ENCODE measurements at places on chromosomes 4 and X.

GRCh38 chrX:24081661-24082154 is 27.0 kb downstream of the EIF2S3 start:
- peak; percentile 21 for DNase-seq

GRCh38 chr4:19583827-19584569 is 667.7 kb upstream of the SLIT2 start:
- DNase-seq: no peak

- no peak for DNase-seq
Observed at GRCh38 chrX:136954930-136955329, 74.4 kb upstream of the RBMX start.

DNA sequence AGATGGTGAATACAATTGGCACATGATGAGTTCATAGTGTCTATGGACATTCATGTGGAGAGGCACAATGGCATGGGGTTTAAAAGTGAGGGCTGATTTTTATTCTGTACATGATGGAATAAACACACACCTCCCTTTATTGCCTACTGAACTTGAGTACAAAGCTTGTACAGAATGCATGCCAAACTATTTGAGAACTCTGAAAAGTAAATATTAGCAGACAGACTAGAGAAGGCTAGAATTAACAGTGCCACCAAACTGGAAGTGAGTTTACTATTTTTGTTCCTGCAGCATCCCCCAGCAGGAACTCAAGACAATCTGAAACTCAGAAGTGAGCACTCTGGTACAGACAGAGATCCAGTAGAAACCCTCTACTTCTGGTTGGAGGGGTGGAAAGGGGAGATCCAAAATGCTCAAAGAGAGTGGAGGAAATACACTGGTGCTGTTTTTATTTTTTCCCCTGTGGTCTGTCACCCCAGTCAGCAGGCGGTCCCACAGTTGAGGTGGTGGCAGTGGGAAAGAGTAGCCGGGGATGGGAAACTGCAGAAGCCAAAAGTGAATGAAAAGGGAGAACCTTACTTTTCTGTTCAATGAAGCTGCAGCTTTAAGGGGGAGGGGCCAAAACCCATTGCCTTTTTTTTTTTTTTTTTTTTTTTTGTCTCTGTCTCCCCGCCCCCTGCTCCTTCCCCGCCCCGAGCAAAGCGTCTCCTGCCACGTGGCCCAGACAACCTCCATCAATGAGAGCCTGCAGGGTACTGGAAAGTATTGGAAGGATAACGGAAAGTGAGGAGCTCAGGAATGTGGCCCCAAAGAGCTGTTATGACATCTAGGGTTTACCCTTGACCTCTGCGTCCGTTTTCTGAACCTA is 20.5 kb downstream of the AKAP4 start:
- no peak for DNase-seq

GRCh38 chrX:23742697-23743622 is at the start of gene ACOT9:
ACOT9 (minus strand) TSS chrX:23743276; CDS start chrX:23743144, 132 bp downstream.
- peak; percentile 48 for DNase-seq

DNA sequence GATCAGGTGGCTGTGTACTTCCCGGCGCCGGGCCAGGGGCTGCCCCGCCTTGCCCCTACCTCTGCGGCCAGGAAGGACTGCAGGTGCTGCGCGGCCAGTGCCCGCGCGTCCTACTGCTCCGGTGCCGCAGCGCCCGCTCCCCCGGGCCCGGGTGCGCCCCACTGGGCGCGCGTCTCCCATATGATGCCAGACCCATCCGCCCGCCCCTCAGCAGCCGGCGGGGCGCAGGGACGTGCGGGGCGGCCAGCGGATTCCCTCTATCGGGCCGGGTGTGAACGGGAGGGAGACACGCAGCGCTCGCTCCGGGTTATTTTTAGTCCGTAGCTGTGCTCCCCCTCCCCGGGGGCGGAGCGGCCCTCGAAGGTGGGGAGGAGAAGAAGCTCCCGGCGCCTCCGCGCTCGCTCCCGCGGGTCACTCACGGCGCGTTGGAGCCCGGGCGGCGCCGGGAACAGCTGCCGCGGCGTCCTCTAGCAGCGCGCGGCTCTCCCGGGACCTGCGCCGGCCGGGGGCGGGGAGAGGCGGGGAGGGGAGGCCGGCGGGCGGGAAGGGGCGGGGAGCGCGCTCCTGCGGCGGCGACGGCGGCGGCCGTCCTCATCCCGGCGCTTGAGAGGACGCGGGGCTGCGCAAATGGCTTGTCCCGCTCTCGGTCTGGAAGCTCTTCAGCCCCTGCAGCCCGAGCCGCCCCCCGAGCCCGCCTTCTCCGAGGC is 103.6 kb downstream of the UCHL1 start:
- peak; percentile 49 for DNase-seq

GRCh38 chrX:40973619-40974018 is 111.6 kb upstream of the USP9X start:
- DNase-seq: no peak

GRCh38 chrX:44155126-44155525 is 181.9 kb upstream of the NDP start:
- no peak for DNase-seq

GRCh38 chrX:69029771-69030170 is 135.5 kb downstream of the PJA1 start:
- DNase-seq: no peak

DNA sequence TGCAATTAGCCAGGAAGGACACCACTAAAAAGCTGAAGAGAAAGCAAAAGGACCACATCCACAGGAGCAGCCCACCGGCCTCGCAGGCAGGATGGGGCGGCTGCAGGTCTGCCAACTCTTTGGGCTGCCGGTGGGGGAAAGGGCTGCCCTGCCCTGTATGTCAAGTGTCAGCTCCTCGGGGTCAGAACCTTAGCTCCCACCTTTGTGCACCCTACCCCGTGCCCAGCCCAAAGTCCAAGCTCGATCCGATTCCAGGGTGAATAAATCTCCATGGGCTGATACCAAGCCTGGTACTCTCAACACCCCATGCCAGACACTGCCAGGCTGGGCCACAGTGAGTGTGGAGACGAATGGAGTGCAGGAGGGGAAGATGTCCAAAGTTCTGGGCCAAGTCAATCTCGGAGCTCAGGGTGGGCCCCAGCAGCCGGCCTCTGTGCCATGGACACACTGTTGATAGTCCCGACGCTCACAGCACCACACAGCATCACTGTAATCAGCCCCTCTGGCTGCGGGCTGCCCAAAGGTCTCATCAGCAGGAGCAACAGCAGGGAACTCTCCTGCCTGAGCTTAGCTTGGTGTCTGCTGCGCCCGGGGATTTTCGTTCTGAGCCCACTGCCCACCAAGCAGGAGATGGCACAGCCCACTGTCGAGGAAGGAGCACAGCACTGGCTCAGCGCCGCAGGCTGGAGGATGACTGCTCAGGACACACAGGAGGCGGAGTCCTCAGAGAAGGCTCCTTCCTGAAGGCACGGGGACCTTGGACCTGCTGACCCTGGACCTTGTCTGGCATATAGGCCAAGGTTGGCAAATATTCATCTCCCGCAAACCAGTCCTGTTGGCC is 84.4 kb downstream of the JAKMIP1 start:
- DNase-seq: no peak

- no peak for DNase-seq
Observed at GRCh38 chrX:13852001-13852695, 35.3 kb upstream of the GPM6B start.

- no peak for DNase-seq
Observed at GRCh38 chr4:151439320-151439719, 30.3 kb downstream of the FHIP1A start.

DNA sequence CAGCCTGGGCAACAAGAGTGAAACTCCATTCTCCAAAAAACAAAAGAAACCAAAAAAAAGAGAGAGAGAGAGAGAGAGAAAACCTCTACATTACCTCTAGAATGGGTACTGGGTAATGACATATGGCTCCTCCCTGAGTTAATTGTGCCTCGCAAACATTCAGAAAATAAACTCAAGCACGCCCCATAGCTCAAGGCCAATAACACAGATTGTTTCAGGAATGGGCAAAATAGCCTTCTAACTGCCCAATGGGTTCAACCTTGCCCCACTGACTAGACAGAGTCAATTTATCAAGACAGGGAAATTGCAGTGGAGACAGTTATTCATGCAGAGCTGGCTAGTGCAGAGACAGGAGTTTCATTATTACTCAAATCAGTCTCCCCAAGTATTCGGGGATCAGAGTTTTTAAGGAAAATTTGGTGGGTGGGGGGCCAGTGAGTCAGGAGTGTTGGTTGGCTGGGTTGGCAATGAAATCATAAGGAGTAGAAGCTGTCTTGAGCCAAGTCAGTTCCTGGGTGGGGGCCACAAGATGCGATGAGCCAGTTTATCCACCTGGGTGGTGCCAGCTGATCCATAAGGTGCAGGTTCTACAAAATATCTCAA is 25.1 kb downstream of the NIPAL1 start:
- DNase-seq: no peak

GRCh38 chrX:148371291-148371690 is 129.1 kb upstream of the AFF2 start:
- no peak for DNase-seq

DNA sequence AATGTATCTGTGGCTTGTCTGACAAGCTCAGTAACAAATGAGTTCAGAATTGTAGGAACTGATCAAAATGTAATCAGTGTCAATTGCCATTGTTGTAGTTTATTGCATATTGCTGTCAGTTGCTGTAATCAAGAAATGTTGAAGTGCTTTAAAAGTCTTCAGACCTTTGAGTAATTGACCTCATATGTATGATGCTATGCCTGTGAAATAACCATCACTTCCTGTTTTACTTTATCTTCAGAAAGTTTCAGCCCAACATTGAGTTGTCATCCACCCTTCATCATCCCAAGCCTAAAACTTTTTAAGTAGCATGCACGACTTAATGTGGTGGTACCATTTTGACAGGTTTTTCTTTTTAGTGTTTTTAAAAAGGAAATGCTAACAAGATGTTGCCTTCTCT is 212.4 kb downstream of the ARHGAP10 start:
- DNase-seq: no peak

DNA sequence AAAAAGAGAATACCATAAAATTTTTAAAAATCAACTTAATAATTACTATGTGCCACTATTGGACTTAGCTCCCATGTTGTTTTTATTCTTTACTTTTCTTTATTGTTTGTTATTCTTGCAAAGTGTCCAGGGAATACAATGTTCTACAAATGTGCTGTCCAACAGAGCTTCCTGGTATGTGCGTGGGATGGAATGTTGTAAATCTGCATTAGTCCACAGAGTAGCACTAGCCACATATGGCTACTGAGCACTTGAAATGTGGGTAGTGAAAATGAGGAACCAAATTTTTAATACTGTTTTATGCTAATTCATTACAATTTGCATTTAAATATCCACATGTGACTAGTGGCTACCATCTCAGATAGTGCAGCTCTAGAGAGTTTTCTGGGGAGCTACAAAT is 14.3 kb upstream of the CORIN start:
- DNase-seq: no peak

DNA sequence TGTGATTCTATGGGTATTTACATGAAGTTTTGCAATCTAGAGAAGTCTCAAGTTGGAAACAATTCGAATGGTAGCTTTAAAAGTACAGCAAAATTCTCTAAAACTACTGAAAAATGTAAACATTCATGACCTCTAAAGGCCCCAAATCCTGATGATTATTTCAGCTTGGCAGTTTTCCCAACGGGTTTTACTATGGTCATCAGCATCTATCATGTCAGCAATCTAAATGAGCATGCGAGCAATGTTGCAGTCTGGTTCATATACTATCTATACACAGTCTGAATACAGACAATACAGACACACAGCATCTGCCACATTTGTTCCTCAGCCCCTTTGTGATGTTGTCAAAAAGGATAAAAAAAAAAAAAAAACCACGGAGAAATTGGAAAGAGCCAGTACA is 790.3 kb upstream of the HTR2C start:
- no peak for DNase-seq

DNA sequence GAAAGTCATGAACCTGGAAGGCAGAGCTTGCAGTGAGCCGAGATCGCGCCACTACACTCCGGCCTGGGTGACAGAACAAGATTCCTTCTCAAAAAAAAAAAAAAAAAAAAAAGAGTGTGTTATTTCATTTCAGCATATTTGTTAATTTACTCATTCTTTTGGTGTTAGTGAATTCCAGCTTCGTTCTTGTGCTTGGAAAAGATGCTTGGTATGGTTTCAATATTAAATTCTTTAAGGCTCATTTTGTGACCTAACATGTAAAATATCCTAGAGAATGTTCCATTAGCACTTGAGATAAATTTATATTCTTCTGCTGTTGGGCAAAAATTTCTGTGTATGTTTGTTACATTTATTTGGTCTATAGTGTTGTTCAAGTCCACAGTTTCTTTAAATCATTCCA is 66.8 kb downstream of the SPIN3 start:
- no peak for DNase-seq

GRCh38 chr4:164221631-164222030 is 532.3 kb upstream of the SMIM31 start:
- no peak for DNase-seq

- DNase-seq: no peak
Observed at GRCh38 chr4:21092531-21092930, 392.3 kb downstream of the PACRGL start.

DNA sequence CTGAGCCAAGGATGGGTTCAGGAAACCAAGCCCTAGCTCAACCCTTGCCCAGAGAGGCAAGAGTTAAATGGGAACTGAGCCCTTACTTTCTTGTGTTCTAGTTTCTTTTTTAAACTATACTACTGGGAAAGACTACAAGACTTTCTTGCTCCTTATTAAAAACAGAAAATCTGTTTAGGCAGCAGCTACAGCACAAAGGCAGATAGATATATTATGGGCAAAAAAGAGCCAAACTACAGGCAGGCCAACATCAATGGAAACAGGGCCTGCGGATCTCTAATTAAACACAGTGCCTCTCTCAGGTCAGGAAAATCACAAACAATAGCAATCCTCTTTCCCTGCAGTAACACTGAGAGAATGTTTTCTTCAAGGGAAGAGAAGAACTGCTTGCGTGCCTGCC is 226.0 kb downstream of the LDB2 start:
- DNase-seq: no peak

- no peak for DNase-seq
Observed at GRCh38 chrX:36436361-36436760, 516.8 kb downstream of the CFAP47 start.

DNA sequence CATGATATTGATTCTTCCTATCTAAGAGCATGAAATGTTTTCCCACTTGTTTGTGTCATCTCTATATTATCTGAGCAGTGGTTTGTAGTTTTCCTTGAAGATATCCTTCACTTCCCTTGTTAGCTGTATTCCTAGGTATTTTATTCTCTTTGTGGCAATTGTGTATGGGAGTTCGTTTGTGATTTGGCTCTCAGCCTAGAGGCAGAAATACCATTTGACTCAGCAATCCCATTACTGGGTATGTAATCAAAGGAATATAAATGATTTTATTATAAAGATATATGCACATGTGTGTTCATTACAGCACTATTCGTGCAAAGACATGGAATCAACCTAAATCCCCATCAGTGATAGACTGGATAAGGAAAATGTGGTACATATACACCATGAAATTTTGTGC is 172.7 kb upstream of the IL15 start:
- no peak for DNase-seq

- DNase-seq: no peak
Observed at GRCh38 chrX:151790481-151791160, 56.1 kb downstream of the CNGA2 start.

DNA sequence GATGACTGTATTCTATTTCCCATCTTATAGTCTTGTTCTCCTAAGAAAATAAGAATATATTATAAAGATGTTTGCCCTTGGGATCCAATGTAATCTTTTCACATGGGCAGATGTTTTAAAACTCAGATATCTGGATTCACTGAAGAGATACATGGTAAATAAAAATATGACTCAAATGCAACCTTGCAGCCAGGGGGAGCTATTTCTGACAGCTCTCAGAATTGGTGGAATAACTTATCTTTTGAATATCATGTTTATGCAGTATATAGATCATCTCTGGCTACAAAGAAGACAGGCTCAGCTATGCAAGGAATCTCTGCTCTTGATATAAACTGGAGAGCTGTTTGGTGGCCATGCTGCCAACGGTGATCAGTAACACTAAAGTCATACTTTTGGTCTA is 274.7 kb downstream of the GLUD2 start:
- DNase-seq: no peak

GRCh38 chrX:152635941-152636340 is 1.8 kb upstream of the GABRQ start:
- no peak for DNase-seq

Measured in amygdala (tissue), 56 donors.